Left hindlimb (tissue), 1 donor: ENCODE measurements at places on chromosomes 3 and 15.

GRCh38 chr15:41546851-41547786 lies 3.1 kb upstream of the RPAP1 start:
- DNase-seq = no peak

- no peak for DNase-seq
These were observed 88.7 kb downstream of the GPR156 start for GRCh38 chr3:120196333-120196732.

GRCh38 chr3:128443771-128444170 lies 22.9 kb downstream of the DNAJB8 start:
- DNase-seq = no peak

- no peak for DNase-seq
These were observed 91.2 kb upstream of the VEPH1 start for GRCh38 chr3:157594413-157594812.

GRCh38 chr3:64554096-64554920 lies 133.5 kb downstream of the ADAMTS9 start:
- DNase-seq = no peak

GRCh38 chr3:30982416-30983075 lies 88.1 kb upstream of the GADL1 start:
- DNase-seq = no peak

DNA sequence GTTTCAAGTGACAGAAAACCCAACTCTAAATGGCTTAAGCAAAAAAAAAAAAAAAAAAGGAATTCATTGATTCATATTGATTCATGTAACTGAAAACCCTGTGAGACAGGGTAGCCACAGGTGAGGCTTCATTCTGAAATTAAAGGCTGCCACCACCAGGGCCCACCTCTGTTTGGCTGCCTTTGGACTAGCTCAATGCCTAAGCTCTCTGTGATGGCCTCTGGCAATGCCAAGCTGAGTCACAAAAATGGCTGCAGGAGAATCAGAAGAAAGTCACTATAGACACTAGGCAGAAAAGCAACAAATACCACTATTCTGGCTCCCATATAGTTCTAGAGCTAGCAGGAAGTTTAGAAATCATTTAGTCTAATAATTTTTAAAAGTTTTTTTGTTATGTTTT lies 38.2 kb upstream of the GYG1 start:
- DNase-seq = no peak

DNA sequence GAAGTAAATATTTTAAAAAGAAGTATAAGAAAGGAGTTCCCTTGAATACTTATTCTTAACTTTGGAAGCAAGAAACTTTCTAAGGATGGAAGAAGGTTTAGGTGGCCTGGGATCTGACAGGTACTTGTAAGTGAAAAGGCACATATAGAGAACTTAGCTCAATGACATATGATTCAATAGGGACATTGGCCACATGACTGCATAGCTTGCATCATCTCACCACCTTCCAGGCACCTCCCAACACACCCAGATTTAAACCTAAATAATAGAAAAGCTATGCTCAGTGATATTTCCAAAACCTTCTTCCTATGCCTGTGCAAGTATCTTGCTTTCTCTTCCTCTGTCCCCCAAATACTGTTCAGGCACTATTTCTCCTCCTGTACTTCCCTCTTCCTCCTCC lies 4.7 kb upstream of the P2RY1 start:
- DNase-seq = no peak

DNA sequence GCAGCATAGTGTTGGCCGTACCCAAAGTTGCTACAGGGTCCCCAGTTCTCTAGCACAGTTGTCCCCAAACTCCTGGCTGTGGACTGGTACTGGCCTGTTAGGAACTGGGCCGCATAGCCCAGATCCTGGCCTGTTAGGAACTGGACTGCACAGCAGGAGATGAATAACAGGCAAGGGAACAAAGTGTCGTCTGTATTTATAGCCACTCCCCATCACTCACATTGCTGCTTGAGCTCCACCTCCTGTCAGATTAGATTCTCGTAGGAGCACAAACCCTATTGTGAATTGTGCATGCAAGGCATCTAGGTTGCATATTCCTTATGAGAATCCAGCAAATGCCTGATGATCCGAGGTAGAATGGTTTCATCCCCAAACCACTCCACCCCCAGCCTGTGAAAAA lies 604.0 kb upstream of the LMCD1 start:
- no peak for DNase-seq

GRCh38 chr15:101490922-101491733 lies 1.6 kb upstream of the PCSK6 start:
- no peak for DNase-seq

- DNase-seq = no peak
These were observed 444.0 kb downstream of the OTOL1 start for GRCh38 chr3:161940621-161940965.

DNA sequence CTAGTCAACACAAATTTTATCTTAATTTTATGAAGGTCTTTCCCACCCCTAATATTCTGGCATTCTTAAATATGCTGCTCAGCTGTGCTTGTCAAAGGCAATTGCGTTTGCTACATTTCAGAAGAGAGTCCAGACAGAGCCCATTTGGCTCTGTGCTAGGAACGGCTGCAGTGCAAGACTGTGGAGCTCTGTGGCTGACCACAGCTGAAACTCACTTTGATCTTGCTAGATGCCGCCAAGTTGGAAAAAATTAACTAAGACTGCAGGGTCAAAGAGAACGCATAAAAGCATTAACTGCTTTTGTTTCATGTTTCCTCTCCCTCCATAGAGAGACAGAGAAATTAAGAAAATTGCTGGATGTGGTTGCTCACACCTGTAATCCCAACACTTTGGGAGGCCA lies 7.6 kb upstream of the PPP1R2 start:
- no peak for DNase-seq

GRCh38 chr15:57340682-57341259 lies 35.5 kb upstream of the CGNL1 start:
- DNase-seq = peak; percentile 66

DNA sequence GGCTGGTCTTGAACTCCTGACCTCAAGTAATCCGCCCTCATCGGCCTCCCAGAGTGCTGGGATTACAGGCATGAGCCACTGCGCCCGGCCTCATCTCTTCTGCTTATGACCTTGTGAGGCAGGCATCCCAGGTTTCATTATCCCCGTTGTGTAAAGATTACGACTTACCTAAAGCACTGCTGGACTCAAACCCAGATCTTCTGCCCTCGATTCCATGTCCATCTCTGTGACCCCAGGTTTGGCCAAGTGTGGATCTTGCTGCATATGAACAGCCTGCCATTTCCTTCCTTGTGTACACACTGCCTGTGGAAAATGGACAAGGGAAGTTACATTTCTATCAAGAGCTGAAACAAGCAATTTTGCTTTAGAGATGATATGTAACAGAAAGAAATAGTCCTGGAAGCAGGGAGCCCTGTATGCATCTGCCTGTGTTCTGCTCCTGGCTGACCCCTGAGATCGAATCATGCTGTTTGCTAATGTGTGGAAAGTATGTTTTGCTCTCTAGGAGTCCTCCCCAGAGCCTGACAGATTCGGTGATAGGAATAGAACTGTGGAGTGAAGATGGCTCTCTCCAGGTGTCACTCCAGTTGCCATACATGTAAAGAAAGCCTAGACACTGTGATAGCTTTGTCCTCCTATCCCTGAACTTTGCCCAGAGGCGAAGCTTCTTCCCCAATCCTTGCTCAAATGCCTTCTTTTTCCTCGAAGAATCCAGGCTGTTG lies 11.8 kb upstream of the LIPC start:
- no peak for DNase-seq

DNA sequence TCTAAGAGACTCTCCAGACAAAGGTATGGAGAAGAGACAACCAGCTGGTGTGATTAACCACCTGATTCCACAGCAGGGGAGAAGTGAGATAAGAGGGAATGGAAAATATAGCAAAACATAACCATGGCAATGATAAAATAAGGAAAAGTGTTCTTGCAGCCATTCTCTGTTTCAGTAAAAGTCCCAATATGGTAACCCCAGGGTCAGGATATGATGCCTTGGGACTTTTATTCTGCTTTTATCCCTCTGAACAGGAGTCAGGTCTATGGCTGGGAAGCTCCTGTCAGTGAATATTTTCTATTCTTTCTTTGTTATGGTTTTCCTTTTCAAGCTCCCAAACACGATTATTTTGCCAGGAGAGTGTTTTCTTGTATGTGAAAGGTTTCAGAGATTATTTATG lies 94.2 kb downstream of the SLC9A9 start:
- no peak for DNase-seq

DNA sequence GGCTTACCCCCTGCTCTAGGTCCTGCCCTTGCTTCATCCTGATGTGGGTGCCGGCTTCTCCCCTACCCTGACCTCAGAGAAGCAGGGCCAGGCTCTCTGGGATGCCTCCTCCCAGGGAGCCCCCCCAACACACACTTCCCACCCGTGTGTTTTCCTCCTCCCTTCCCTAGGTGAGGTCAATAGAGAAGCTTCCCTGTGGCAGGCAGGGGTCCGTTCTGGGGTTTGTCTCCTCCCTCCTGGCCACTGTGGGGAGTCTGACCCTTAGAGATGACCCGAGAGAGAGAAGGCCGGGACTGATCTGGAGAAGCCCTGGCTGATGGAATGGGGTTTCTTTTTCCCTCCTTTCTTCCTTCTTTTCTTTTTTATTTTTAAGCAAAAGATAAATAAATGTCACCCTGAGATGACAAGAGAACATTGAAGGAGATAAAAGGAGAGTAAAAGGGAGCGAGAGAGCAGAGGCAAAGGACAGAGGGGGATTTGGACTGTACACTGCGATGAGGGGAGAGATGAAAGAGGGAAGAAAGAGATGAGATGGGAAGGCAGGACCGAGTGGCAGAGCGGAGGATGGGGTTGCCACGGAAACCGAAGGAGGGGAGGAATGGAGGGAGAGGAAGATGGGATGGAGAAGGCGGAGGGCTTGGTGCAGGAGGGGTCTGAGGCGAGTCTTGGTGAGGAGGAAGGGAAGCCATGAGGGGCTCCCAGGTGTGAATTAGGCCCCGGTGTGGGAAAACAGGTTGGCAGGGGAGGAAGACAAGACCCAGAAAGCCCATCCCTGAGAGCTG lies 48.4 kb downstream of the IDH2 start:
- no peak for DNase-seq
